NCI-H1092 (cell line): ENCODE measurements at places on chromosomes 12 and 14.

DNA sequence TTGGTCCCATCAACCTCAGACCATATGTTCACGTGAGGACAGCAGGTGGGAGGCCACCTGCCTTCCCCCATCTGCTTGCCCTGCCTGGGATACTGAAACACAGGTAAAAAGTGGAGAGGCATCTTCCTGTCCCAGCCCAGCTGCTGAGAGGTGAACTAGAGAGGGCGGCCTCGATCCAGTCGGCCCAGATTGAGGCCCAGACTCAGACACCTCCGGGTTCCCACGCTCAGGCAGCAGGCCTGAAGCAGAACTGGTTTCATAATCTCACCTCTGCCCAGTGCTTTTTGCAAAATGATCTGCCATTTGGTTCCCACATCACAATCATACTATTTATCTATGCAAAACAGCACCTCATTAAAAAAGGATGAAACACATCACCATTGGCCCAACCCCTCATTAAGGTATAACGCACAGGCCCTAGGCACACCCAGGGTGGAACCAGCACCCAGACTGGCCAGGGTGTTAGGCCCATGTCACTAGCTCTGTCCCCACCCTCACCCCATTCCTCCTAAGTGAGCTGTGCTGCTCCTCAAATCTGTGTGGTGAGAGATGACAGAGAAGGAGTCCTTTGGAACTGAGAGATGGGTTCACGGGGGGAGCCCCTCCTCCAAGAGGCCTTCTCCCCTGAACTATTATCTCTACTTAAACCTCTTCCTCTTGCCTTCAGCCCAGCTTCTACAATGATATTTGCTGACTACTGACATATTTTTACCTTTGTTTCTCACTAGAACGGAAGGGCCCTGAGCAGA lies 81.1 kb downstream of the ZFP36L1 start:
- no peak for DNase-seq

DNA sequence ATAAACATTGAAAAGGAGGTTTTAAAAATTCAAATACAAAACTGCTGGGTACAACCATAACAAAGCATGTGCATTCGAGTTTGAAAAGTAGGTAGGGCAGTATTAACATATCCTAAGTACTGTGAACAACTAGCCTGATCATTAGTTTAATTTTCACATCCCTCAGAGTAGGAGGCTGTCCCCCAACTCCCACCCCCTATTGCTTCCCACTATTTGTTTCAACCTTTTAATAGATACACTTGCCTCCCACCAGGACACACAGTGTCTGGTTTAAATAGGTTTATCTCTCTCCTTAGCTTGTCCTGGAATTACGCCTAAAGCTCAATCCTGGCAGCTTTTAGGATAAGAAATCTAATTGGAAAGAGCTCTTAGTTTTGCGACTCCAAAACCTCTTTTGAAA lies 2.1 kb downstream of the TAOK3 start:
- DNase-seq, result no peak

DNA sequence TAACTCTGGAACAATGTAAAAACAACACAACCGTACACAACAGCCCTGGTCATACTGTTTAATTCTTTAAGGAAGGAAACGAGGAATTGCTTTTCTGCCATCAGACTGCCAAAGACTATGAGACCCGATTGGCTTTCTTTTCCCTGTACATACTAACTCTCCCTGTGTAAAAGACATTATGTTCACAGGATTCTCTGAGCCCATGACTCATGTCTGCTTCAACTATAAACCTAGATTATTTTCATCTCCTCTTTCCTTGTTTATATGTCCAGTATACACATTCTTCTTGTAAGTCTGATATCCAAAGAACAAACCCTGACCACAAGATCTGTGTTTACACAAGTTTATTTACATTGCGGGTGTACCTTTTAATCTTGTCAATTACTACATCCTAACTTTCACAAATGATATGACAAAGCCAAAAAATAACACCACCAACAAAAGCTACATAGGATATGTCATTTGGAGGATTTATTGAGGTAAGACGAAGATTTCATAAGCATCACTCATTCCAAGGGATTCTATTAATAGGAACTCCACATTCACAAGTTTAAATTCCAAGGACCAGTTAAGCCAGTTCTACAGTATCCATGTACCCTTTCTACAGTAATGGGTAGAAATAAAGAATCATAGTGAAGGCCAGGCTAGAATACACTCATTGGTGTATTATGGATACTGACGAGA lies 67.3 kb downstream of the STXBP6 start:
- DNase-seq, result no peak

- DNase-seq, result no peak
Measured at GRCh38 chr14:100450736-100451135, 127.6 kb downstream of the SLC25A47 start.

DNA sequence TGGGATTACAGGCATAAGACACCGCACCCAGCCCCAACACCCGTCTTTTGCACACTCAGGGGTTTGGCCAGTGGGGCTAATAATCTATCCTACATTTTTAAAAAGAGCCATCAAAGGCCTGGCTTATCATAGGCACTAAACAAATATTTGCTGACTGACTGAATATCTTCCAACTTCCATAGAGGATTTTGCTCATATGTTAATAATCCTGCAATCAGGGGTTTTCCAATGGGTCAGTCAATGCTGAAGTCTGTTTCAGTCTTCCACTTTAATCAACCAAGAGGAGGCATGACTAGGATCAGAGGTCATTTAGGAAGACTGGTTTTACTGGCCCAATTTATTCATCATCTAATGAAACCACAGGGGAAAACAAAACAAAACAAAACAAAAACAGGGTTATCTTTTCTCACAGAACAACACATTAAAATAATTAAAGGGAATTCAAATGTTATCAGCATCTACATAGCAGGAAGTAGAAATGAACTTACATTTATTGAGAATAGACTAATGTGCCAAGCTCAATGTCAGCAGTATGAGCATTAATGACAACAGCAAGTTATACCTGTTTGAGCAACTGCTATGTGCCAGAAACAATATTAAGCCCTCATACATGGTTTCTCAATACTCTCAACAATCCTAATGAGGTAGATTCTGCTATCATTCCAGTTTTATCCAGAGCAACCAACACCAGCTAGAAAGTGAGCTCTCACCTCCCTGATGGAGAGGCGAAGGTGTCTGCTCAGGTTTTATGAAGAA lies 372.2 kb downstream of the EGLN3 start:
- no peak for DNase-seq

DNA sequence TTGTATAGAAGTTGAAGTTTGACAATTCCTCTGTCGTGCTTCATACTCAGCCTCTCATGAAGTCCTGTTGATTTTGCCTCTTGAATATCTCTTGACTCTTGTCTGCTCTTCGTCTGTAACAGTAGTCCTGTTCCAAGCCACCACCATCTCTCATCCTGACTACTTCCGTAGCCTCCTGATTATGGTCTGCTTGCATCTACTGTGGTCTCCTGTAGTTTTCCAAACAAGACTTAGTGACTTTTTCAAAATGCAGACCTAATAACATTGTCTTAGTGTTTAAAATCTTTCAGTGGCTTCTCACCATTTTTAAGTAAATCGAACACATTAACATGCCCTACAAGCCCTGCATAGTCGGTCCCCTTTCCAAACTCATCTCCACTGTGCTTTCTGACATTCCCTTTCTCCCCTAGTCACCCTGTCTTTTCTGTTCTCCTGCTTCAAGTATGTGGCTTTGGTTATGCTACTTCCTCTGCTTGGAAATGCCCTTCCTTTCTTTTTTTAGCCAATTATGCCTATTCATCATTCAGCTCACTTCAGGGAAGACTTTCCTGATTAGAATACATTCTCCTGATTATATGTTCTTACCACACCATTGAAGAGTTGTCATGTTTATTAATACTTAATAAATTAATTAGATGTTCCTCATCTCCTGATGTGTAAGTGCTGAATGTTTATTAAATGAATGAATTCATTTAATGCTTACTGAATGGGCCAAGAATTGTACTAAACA lies 2.0 kb downstream of the SCYL2 start:
- DNase-seq, result no peak

GRCh38 chr12:95673576-95673975 lies 117.0 kb downstream of the NTN4 start:
- DNase-seq, result no peak

GRCh38 chr14:74846168-74846567 lies 29.8 kb downstream of the PROX2 start:
- DNase-seq, result no peak

GRCh38 chr12:13069380-13069779 lies 25.2 kb downstream of the FAM234B start:
- no peak for DNase-seq

- no peak for DNase-seq
Measured at GRCh38 chr12:120323772-120324171, 3.8 kb downstream of the PLA2G1B start.

DNA sequence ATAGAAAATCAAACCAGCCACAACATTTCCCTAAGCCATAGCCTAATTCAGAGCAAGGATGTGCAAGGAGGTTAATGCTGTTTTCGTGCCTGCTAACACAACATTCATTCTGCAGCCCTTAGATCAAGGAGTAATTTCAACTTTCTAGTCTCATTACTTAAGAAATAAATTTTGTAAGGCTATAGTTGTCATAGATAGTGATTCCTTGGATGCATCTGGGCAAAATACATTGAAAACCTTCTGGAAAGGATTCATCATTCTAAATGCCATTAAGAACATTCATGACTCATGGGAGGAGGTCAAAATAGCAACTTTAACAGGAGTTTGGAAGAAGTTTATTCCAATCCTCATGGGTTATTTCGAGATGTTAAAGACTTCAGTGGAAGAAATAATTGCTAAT lies 283.2 kb downstream of the RPAP3 start:
- no peak for DNase-seq

- no peak for DNase-seq
Measured at GRCh38 chr14:72075649-72076334, 143.6 kb downstream of the RGS6 start.

GRCh38 chr12:32568228-32568627 lies 110.9 kb upstream of the DNM1L start:
- no peak for DNase-seq

DNA sequence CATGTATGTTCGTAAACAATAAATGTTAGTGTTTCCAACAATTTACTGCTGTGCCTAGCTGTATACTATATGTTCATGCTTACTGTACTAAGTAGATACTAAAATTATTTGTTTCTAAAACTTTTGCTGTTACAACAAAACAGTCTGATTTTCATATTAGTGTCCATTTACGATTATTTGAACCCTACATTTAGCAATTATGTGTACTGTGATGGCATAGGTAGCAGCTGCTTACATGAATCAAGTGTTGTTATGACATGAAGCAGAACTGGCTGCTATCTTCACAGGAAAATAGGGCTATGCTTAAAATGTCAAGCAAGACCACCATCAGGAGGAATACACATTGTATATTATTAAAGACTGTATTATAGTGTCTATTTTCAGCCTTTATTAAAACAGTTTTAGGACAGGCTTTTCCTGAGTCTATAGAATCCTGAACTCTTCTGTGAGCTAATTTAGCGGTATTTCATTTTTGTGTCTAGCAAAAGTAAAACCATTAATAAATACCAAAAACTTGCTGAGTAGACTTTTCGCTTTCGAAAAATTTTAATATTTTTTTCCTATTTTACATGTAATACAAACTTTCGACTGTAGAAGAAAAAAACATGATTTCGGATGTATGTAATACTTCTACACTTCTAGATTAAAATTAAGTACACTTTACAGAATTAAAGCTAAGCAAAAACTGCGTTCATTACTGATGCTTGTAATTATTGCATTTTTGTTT lies 1.1 kb upstream of the WDR89 start:
- DNase-seq, result no peak

DNA sequence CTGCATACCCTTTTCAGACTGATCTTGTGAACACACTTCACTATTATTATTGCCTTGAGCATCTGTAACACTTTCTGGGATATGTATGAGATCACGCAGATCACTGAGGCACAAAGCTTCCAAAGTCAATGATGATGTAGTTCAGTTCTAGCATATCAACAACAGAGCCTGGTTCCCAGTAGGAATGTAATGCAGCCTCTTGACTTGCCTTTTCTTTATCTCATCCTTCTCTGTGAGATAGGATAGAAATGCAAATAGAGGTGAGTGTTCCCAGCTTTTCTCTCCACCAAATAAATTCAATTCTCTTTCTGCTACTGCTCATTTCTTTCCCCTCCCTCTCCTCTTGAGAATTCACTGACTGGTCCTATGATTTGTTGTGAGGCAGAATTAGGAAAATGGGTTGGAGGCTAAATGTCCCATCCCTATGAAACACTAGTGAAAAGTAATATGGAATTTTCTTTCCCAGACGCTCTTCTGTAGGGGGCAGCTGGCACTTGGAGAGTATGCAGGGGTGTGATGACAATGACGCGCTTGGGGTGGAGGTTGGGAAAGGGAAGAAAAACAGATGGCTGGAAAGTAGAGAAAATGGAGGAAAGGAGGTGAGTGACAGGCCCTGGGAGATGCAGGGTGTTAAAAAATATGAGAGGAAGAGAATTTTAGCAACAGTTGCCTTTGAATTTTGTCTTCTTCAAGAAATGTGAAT lies 96.0 kb upstream of the TMTC1 start:
- no peak for DNase-seq

GRCh38 chr14:54483846-54484245 lies 4.9 kb downstream of the GMFB start:
- no peak for DNase-seq

DNA sequence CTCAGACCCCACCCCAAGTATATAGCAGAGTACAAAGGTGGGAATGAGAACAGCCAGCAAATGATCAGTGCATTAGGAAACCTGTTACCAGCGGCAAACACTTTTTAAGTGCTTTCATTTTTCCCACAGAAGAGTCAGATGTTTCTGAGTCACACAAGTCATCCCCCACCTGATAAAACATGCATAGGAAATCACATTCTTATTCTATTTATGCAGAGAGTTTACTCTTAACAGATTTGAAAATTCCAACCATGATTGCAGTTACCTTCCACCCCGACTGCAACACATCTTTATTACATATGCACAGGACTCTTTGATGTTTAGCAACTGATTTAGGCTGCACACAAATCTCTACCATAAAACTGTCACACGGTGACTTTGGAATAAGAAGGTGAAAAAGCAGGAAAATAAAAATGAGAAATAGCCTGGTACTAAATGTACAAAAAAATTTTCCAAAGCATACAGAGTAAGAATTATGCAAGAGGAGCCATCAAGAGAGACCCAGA lies 236.4 kb downstream of the PAWR start:
- no peak for DNase-seq

DNA sequence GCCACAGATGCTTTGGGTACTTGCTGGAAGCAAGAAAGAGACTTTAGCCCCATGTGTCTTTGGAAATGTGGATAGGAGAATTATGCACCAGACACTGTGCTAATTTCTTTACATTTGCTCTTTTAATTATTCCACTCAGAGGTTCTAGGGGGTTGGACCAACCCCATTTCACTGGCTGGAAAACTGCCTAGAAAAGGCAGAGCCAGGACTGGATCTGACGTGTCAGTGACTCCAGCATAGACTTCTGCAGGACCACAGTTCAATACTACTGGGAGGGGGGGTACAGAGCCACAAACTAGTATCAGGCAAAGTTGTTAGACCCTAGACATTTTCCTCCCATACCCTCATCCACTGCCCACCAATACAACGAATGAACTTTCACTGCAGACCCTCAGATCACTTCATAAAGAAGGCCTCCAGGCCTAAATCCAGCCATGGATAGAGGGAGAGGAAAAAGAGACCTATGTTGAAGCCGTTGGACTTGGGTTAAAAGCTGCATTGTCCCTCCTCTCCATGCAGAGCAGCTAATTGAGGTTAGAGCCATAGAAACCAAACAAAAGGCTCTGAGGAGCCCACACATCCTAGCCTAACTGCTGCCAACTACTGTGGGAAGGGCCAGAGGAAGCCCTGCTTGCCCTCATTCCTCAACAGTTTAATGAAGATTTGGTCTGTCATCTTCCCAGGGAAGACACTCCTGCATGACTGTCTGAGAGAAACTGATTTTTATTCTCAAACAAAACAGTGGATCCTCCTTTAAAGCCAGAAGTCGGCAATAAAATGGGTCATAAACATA lies 68.7 kb downstream of the STON2 start:
- no peak for DNase-seq
